ENCODE measurements at places on chromosomes 12 and 14.

GRCh38 chr12:70963081-70963660, 42.6 kb upstream of the PTPRR start:
- no peak for DNase-seq

- no peak for DNase-seq
Observed at GRCh38 chr12:45425426-45425825, 209.5 kb downstream of the ANO6 start.

DNA sequence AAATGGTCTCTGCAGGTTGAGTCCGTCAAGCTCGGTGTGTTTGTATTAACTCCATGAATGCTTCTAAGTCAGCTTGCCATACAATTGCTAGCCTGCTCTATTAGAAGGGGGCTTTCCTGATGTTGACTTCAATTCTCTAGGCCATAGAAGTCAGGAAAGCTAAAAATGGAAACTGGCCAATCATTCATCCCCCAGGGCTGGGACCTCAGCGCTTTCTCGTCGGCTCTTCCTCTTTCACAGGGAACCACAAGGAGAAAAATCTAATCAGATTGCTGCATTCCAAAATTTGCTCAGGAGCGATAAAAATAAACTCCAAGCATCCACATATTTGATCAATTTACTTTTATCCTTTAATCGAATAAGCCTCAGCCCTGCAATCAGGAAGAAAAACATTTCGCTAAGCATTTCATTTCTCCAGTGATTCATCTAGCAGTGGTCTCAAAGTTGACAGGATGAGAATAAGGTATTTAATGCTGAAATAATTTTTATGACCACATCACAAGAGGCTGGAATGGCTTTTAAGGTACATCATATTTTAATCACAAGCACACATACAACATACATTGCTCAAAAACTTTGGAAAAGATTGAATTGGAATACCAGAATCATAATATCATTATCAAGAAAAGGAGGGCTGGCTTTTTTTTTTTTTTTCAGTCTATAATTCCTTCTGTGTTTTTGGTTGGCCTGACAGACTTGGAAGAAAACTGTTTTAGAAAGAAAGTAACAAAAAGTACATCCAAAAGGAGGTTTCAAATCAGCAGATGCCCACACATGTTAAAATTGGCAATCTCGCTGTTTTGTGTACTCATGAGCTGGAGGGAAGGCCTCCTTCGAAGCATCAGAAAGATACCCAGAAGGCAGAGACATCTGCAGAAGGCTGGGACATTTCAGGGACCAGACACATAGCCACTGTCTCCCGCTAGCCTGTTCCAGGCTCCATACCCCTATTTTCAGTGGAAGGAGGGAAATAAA, 316.3 kb downstream of the NUAK1 start:
- DNase-seq, result no peak

DNA sequence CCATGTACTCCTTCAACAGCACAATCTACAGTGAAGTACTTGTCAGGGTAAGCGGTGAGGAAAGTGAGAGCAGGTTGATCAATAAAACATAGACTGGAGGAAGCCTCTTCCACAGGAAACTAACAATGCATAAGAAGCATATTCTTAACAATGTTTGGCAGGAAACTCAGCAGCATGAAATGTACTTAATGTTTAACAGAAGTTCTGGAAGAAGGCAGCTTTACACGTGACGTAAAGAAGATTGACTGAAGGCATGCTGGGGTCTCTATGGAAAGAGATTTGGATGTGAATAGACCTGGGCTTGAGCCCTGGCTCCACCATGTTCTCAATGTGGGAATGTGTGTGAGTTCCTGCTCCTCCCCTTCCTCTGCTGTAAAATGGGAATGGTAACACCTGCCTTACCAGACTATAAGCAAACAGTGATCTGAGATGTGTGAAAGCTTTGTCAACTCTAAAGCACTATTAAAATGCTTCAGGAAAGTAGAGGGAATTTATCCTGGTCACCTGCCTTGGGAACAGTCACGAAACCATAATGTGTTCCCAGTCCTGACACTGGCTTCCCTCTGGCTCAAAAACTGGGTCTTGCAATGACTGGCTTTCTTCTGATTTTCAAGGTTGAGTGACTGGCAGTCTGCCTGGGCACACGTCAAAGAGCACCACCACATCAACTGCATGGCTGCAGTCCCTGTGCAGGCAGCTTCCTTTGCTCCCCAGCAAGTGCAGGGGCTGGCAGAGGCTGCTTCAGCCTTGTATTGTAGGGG, 384.6 kb downstream of the APAF1 start:
- DNase-seq, result no peak

GRCh38 chr14:55432628-55433027, 7.8 kb downstream of the TBPL2 start:
- no peak for DNase-seq

- DNase-seq, result no peak
Observed at GRCh38 chr12:125203145-125203765, 138.0 kb downstream of the AACS start.

DNA sequence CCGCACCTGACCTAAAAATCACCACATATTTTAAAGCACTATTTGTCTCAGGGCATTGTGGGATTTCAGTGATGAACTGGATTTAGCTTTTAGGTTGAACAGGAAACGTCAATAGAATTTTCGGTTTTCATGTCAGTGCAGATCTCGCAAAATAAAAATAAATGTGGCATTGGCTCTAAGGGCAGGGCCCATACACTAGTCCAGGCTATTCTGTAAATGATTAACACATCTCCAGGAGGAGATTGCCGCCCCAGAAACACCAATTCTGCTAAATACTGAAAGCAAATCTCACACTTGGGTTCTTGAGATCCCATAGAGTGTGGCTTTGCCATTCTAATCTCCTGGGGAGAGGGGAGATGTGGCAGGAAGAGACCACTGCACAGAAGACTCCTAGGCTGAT, 1494.0 kb upstream of the TMEM132C start:
- no peak for DNase-seq

GRCh38 chr14:52835122-52835903, 43.9 kb upstream of the GNPNAT1 start:
- DNase-seq, result no peak

DNA sequence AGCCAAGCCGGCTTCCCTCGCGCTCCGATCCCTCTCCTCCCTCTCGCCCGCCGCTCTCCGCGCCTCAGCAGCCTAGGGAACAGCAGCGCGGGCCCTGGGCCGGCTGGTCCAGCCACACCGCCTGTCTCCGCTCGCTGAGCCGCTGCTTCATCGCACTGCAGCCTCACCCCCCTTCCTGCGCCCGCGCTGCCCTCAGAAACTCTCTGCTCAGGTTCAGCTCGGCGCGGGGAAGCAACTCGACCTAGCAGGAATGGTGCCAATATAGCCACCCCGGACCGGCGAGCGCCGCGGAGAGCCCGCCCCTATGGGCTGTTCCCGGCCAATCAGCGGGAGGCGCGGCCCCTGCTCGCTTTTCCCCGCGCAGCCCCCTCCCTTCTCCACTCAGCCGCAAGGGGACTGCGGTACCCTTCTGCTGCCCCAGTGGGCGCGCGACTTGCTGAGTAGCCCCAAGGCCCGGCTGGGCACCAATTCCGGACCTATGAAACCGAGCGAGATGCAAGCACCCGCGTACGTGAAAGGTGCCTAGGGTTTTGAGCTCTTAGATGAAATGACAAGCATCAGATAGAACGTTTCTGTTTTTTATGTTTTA, at the start of gene ADAMTS20:
ADAMTS20 (minus strand) TSS at position 233 of the 589 bp plus-strand sequence. CDS start 282 bp downstream, outside the sequence.
- no peak for DNase-seq

GRCh38 chr12:82708061-82708879, 21.6 kb downstream of the TMTC2 start:
- no peak for DNase-seq

DNA sequence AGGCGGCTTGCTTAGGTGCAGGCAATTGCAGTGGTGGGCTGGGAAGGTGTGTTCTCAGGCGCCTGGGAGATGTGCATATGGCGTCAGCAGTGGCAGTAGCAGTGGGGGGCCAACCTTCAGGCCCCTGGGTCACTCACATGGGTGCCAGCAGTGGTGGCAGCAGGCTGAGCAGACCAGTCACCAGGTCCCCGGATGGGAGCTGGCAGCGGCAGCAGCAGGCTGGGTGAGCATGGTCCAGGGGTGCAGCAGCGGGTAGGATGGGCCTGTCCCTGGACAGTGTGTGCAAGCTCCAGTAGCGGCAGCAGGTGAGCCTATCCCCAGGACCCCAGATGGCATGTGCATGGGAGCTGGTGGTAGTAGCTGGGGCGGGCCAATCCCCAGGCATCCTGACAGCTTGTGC, 108.5 kb upstream of the TMEM260 start:
- DNase-seq, result no peak

DNA sequence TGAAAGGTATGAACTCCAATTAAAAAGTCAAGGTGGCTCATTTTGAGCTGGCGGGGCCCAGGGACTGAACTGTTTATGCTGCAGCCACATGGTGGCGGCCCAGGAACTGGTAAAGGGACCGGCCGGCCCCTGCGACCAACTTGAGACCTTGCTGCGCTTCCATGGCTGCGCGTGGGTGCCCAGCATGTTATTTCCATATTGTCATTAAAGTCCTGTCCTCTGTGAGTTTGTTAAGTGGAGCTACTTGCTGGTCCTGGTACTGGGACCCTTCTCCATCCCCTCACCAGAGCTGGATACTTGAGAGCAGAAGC, 62.3 kb downstream of the BEGAIN start:
- peak; percentile 40 for DNase-seq

GRCh38 chr12:123395236-123395635, 11.3 kb downstream of the KMT5A start:
- no peak for DNase-seq

- peak; percentile 31 for DNase-seq
Observed at GRCh38 chr14:100239211-100239839, 381 bp downstream of the YY1 start.

DNA sequence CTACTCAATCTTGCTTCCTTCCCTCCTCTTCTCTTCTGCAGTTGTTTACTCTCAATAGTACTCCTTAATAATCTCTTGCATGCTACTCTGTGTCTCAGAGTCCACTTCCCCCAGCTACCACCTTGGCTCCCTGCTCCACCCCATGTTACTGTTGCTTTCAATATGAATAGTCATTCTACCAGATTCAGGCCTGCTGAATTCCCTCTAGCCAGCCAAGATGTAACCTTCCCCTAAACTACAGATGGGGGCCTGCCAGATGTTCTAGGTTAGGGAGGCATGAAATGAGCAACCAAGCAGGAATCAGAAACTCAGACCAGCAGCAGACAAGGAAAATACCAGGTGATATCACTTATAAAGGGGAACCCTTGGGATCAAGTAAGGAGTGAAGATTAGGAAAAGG, 392.1 kb upstream of the DDHD1 start:
- DNase-seq, result no peak

- no peak for DNase-seq
Observed at GRCh38 chr12:76940671-76941445, 62.0 kb upstream of the CSRP2 start.

DNA sequence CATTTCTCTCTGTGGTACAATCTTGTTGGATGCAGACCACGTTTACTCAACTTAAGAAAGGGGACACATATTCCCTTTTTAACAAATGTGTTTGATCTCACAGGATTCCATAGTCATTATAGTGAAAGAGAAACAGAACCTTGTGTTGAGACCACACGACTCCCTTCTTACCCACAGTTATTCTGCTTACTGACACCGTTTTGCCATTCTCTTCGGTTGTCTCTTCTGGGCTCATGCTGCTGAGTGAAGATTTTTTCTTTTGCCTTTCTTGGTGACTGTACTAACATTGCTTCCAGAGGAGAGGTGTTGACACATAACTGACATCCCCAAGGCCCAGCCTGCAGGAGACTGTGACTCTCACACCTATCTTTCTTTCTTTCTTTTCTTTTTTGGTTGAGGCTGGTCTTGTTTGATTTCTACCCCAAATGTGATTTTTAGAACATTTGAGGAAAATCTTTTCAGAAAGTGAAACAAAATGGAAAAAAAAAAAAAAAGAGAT, 61.2 kb upstream of the OTOGL start:
- DNase-seq, result no peak

- no peak for DNase-seq
Observed at GRCh38 chr12:89781946-89782550, 73.4 kb upstream of the ATP2B1 start.

- DNase-seq, result no peak
Observed at GRCh38 chr12:124835656-124836410, 27.8 kb downstream of the SCARB1 start.

Data from activated CD4-positive, alpha-beta T cell treated with anti-CD3 and anti-CD28 coated beads, Interleukin-2, amount 50 U/mL, for 48 hours (primary cell).